ENCODE measurements at places on chromosomes 6 and 20.

- no peak for DNase-seq
Observed at GRCh38 chr6:80535914-80536565, 429.6 kb downstream of the BCKDHB start.

DNA sequence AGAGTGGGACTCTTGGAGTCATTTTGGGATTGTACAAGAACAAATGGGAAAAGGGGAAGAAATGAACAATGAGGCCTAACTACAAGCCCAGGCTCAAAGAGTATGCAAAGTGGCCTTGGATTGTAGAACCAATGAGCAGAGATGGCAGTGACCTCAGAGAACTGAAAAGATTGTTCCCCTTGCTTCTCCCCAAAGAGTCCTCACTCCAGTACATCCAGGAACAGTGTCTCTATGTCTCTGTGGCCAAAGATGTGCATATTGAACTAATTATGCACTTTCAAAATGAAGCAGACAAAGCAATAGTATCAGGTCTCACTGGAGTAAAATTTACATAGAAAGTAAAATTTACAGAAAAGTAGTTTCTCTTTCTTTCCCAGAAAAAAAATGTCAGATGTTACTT is 81.0 kb downstream of the SMLR1 start:
- no peak for DNase-seq

- DNase-seq, result no peak
Observed at GRCh38 chr6:170124836-170125235, 166.0 kb downstream of the DLL1 start.

DNA sequence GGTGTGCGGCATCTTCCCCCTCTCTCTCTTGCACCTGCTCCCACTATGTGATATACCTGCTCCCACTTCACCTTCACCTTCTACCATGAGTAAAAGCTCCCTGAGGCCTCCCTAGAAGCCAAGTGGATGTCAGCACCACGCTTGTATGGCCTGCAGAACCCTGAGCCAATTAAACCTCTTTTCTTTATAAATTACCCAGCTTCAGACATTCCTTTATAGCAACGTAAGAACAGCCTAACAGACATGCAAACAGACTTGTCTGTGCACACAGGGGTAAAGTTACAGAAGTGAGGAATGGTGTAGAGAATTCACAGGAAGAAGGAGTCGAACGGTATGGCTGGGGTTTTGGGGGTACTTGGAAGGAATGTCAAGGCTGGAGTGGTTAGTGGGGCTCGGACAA is 14.8 kb upstream of the TGM2 start:
- no peak for DNase-seq

GRCh38 chr6:36315921-36316320 is 20.8 kb downstream of the BNIP5 start:
- no peak for DNase-seq

GRCh38 chr20:18138266-18138582 is 561 bp downstream of the KAT14 start:
- DNase-seq, result no peak

DNA sequence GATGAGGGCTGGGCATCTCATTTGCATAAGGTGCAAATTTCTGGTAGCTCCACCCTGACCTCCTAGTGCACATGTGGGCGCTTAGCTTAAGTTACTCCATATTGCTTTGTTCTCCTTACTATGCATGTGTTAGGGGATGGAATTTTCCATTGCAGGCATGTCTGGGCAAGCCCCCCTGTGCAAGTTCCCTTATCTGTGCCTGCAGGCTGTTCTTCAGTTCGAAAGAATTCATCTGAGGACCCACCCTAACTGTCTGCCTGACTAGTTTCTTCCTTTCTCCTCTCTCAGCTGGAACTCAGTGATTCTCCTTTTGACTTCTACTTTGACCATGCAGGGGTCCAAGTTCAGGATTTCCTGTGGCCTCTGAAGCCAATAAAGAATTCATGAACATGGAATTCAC is 30.2 kb downstream of the CCDC170 start:
- no peak for DNase-seq

DNA sequence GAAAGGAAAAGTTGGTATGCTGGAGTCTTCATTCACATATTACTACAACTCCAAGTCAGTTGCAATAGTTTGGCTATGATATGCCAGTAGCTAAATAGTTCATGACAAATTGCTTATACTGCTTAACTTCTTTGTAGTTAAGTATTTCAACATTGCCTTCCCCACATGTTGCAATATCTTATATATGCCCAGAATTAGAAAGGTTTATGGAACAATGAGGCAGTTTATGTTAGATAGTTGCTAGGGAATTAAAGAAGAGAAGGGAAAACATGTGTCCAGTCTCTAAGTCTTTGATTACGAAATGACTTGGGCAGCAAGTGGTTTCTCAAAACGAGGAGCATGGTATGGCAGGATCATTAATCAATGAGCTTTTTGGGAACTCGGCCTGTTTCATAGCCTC is 145.8 kb downstream of the PLCB4 start:
- DNase-seq, result no peak

DNA sequence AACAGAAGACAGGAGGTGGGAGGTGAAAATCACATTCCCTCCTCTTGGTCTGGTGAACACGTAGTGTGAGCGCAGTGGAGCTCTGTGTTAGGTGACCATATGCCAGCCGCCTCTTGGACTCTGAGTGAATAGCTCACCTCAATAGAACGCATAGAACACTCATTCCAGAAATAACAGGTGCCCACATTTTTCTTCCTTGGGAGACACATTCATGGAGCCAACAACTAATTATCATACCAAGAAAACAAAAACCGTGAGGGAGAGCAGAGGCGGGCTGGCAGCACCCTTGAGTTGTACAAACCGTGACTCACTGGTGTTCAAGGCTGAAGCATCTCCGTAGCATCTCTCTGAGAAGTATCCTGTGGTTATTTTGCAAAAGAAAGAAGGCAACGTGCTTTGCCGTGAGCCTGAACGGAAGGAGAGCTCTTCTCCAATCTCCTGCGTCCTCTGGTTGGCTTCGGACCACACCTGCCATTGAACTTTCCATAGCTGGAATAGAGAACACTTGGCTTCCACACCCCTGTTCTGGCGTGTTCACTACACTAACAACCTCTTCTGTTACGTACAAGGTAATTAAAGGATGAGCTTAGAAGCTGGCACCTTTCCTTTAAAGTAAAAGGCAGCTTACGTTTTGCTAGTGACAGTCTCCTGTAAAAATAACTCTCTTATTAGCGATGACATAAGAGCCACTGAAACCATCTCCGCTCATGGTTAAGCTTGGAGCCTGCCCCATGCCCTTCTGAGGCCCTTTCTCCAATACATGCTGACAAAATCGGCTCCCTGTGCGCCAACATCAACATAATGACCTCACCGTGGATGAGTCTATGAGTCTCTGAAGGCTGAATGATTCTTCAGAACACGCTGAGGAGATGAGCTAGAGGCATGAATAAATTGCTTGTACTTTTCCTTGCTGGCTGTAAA is 30.2 kb upstream of the SGK1 start:
- peak; percentile 81 for DNase-seq

DNA sequence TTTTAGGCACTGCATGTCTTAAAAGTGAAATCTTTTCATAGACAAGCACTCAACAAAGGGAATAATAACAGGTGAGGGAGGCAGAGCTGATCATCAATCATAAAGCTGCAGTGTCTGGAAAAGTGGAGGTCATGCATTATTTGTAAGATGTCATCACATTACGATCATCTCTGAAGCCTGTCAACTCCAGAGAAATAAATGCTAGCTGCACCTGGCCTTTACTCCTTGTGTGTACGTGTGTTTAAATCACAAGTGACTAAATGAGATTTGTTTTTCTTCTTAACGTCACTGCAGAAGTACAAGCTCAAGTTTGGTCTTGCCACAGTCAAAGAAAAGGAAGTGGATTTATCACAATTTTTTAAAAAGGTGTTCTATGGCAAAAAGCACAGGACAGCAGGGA is 275.5 kb upstream of the SGK1 start:
- no peak for DNase-seq

GRCh38 chr6:43873806-43874714 is 104.0 kb downstream of the VEGFA start:
- no peak for DNase-seq

GRCh38 chr6:5215799-5216198 is 45.0 kb downstream of the LYRM4 start:
- DNase-seq, result no peak

GRCh38 chr6:16345449-16346330 is 107.3 kb downstream of the GMPR start:
- no peak for DNase-seq

DNA sequence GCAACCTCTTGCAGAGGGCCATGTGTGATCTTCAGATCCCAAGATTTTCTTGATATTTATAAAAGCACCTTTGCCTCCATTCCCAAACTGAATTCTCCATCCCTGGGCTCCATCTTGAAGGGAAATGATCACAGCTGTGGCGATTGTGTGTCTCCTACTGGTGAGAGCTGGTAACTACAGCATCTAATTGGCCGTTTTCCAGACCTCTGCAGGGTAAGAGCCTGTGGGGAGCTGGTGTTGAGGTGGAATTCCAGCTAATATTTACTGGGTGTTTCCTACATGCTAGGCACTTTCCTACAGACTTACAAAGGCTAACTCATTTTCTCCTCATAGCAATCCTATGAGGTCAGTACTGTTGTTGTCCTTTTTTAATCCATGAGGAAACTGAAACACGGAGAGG is 59.2 kb upstream of the FNDC1 start:
- DNase-seq, result no peak

DNA sequence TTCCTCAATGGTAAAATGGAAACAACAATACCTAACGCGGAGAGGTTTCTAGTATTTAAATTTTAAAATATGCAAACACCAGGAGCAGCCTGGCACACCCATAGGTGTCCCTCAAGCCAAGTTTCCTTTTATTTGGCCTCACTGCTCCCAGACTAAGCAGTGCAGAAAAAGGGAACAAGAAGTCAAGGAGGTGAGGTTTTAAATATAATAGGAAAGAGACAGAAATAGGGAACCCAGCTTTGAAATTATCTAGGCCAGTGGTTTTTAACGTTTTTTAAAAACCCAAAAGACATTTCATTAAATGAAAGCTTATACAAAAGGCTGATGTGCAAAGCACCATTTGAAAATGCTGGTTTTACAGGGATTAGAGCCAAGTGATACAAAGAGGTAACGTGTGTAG is 109.6 kb downstream of the SLC22A3 start:
- no peak for DNase-seq

DNA sequence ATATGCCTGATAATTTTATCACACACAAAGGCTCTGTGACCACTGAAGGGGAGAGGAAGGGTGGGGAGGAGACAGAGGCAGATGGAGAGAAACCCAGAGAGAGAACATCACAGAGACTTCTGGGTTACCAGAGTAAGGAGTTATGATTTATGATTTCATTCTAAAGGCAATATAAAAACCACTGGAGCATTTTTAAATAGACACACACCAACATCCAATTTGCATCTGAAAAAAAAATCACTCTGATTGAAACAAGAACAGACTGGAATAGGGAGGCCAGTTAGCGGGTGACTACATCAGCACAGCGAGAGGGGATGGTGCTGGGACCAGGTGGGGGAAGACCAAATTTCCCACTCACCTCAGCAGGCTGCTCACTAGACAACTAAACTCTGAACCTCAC is 104.8 kb downstream of the AGPAT4 start:
- DNase-seq, result no peak

GRCh38 chr6:111840803-111841202 is 32.4 kb downstream of the FYN start:
- no peak for DNase-seq

DNA sequence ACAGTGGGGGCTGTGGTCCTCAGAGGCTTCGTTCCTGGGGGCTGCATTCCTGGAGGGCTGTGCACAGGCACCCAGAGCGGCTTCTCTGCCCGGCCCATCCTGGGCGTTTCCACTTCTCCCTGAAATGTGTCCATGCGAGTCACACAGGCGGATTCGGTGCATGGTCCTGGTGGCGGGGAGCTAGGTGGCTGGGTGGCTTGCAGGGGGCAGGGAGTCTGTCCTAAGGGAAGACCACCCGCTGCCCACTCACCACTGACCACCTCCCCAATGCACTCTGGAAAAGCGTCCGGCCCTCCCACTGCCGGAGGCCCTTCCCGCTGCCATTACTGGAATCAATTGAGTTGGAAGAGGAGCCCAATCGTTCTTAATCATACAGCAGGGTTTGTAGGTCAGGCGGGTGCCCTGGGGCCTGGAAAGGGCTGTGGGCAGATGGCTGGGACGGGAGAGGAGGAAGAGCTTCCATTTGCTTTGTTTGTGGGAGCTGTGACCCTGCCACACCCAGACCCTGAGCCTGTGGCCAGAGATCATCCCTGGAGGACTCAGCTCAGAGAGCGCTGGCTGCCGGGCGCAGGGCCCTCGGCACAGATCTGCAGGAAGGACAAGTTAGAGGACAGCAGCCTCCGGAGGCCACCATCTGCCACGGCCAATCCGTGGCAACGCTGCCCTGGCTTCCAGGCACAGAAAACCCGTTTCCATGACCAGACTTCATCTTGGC is 6.4 kb downstream of the CHRNA4 start:
- no peak for DNase-seq

DNA sequence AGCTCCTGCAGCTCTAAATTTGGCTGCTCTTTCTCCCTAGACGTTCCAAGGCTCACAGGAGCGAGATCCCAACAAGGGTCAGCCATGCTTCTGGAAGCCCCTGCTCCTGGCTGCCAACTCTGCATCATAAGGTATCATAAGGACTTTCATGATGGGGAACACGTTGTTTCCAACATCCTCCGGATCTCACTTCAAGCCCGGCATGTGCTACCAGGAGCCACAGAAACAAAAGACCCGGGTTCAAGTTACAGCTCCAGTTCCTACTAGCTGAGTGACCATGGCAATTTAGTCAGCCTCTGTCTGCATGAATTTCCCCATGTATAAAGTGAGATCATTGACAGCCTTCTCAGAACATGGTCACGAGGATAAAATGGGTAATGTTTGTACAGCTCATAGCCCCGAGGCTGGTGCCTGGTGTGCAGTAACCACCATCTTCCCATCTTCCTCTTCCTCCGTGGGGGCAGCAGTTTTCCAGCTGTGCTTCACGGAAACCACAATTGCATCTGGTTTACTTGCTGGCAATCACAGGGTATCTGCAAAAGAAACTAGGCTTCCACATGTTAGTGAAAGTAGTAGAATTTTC is 209.0 kb upstream of the ECI2 start:
- DNase-seq, result no peak

DNA sequence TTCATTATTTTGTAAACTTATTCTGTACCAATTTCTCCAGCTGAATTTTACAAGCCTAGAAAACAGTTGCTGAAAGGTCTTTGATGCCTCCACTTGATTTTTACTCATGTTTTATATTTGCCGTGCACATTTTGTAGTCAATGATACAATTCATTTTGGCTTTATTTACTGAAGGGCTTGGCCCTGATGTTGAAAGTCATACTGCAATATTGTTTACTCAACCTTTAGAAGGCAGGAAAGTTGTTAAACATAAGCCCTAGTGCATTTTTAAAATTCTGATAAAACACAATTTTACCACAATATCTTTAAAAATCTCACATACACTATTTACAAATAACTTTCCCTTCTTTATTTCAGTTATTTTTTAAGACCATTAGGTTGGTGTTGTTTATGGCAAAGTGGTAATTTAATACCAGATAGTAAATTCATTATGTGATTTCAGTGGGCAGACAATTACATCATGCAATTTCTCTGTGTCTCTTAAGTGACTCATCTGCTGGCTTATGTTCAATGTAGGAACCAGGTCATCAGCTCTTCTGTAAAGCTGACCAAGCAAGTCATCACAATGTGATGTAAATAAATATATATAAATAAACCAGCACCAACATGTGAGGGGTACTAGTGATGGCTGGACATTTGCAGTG is 121.1 kb upstream of the SLC35B3 start:
- DNase-seq, result peak; percentile 5

- DNase-seq, result no peak
Observed at GRCh38 chr6:33343953-33344611, 26.5 kb upstream of the ZBTB22 start.

Measured in cerebellar cortex (tissue), 1 donor.